IMR-90 (cell line): ENCODE measurements at places on chromosomes 13 and 19. TPM values are rescaled to one million over a fixed set of nuclear protein-coding genes. Genes with fewer than 3 reads are reported as not detected.
A peak's percentile ranks its signal among the peaks of the same experiment; 100 is the strongest.

DNAAF3 gene
- 0.28 TPM in 1 of 2 replicates, not detected in the other for total RNA-seq

PRR20A gene
- total RNA-seq = not detected in 2 replicates

ATP8B3 gene
- 1.4 and 1.6 TPM in 2 replicates for total RNA-seq

ZC3H4 gene
- total RNA-seq = 3.9 and 5.3 TPM in 2 replicates

NXNL1 gene
- not detected in 2 replicates for total RNA-seq

POSTN gene
- 31.9 and 32.6 TPM in 2 replicates for total RNA-seq

RAB3A gene
- total RNA-seq = 2.8 and 3.0 TPM in 2 replicates

FGF22 gene
- total RNA-seq = not detected in 2 replicates

TMEM59L gene
- under 0.01 and 0.28 TPM in 2 replicates for total RNA-seq

DNA sequence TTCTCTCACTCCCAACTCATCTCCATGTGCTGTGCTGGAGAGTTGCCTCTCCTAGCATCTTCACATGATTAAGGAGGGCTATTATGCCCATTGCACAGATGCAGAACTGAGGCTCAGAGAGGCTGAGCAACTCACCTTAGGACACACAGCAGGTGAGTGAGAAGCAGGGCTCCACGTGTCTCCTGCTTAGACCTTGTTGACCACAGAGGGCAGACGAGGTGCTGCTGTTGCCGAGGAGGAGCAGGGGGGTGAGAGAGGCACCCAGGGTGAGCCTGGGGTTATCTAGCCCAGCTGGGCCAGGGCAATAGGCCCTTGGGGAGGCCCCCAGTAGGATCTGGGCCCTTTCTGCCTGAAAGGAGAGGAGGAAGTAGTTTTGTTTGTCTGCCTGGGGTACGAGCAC lies 2.4 kb upstream of the HSH2D start:
- no peak for DNase-seq

GRCh38 chr13:46142776-46143175 lies 37.9 kb upstream of the CPB2 start:
- DNase-seq = no peak

DNA sequence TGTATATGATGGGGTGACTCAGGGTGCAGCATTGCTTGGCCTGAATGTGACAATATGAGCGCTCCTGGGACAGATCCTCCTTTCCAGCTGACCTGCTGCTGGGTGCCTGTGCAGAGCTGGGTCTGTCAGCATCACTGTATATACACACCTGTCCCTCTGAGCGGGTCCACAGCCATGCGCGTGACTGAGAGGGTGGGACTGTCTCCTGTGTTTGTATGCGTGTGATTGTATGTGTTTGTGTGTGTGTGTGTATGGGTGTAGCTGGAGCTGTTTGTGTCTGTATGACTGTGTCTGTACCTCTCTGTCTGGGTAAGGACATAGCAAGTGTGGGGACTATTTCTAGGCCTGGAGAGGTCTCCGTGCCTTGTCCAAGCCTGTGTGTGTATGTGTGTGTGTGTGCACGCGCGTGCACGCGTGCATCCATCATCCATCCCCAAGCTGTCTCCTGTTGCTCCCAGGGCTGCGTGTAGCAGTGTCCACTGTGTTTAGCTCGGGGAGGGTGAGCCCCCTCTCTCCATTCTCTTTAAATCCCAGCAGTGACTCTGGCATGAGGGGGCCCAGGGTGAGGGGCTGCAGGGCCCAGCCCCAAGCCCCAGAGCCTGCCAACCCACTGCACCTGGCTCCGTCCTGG lies 8.3 kb downstream of the IGLON5 start:
- DNase-seq = no peak

DNA sequence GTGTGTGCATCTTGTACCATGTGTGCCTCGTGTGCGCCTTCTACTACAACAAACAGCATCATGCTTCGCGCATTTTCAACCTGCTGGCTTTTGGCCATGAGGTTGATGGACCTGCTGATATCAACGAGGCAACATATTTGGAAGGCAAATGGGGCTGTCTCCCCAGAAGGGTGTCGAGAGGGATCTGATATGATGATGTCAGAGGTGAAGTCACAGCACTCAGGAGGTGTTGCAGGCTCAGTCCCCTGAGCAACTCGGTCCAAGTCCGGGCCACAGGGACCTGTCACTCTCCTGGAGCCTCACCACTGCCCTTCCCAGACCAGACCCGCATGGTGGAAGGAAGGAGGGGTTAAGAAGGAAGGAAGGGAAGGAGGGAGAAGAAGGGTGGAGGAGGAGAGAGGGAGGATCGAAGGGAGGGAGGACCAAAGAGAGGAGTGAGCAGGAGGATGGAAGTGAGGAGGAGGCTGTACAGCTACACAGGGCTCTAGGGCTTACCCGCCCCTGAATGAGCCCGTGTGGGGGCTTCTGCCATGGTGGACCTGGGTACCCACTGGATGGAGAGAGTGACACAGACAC lies 6.7 kb upstream of the C13orf46 start:
- no peak for DNase-seq

- DNase-seq = peak; percentile 76
Measured at GRCh38 chr19:40219721-40220276, 1.6 kb upstream of the TTC9B start.

DNA sequence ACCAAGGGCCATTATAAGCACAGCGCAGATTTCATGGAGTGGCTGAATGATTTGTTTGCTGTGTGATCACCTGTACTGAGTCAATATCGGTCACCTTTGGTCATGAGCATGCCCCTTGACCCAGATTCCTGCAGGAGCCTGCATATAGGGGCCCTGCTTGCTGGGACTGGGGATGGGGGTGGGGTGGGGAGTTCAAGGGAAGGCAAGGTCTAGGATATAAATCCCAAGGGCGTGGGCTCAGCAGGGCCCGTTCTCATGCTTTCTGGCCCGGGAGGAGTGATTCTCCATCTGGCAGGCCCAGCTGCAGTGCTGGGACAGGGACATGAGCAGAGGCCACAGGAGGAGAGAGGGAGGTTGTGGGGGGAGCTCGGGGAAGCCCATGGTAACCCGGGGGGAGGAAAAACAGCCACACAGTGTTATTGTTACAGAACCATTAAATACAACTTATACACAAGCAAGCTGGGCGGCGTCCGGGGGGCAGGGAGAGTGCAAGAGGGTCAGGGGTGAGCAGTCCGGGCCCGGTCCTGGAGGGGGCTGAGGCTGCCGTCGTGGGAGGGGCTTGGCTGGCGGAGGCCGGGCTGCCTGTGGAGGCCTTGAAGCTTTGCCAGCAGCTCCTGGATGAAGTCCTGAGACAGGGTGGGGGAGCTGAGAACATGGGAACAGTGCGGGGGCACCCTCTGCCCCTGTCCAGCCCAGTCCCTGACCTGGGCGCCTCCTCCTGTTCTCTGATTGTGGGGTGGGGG lies 5.2 kb downstream of the PPP1R14A start:
- no peak for DNase-seq

DNA sequence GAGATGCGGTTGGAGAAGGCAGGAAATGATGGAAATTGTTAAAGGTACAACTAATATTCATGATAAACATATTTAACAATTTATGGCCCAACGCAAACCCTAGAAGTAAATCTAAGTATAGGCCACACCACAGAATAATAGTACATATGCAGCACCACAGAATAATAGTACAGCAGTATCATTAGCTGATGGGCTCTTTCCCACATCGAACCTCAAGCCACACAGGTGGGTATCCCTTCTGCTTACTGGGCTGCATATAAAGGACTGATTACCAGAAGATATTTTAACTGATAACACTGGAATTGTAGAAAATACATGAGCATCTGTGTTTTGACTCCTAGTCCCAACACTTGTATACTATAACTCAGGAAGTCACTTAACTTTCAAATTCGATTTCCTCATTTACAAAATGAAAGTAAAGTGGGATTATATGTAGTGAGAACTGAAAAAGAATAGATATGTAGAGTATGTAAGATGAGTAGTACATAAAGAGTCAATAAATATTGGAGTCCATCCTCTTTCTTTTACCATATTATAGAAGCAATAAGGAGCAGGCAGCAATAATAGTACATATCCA lies 91.5 kb downstream of the TSC22D1 start:
- DNase-seq = no peak

GRCh38 chr19:49565261-49565660 lies 15.1 kb downstream of the NOSIP start:
- no peak for DNase-seq

DNA sequence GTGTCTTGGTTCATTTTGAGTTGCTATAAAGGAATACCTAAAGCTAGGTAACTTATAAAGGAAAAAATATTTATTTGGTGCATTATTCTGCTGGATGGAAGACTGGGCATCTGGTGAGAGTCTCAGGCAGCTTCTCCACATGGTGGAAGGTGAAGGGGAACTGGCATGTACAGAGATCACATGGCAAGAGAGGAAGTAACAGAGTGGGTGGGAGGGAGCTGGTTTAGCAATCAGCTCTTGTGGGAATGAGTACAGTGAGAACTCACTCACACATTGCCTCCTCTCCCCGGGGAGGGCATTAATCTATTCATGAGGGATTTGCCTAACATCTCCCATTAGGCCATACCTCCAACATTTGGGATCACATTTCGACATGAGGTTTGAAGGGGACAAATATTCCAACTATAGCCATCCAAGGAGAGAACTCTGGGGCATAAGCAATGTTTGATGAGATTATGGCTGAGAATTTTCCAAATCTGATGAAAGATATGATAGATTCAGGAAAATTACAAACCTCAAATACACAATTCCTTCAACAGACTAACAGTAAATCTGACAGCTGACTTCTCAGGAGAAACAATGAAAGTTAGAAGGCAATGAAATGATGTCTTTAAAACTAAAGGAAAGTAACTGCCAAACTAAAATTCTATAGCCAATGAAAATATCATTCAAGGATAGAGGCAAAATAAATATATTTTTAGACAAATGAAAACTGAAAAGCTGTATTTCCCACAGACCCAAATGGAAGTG lies 52.5 kb downstream of the MTUS2 start:
- no peak for DNase-seq

DNA sequence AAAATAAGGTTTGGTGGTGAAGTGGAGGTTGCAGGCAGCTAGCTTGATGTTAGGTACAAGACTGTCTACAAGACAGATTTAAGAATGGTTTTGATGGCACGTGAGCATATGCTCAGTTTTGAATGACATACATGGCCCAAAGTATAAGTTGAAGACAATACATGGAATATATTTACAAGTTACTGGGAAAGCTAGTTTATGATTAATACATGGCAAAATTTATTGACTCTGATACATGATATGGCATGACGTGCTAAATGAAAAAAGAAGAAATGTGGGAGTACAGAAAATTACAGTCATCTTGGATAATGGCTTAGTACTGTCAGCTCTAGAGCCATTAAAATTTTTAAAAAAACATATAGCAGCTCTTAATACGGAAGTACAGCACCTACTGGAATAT lies 4.4 kb downstream of the KLF5 start:
- no peak for DNase-seq

GRCh38 chr13:32060401-32060878 lies 28.9 kb downstream of the FRY start:
- peak; percentile 14 for DNase-seq

- peak; percentile 73 for DNase-seq
Measured at GRCh38 chr19:50720921-50721381, 1.3 kb upstream of the SHANK1 start.

DNA sequence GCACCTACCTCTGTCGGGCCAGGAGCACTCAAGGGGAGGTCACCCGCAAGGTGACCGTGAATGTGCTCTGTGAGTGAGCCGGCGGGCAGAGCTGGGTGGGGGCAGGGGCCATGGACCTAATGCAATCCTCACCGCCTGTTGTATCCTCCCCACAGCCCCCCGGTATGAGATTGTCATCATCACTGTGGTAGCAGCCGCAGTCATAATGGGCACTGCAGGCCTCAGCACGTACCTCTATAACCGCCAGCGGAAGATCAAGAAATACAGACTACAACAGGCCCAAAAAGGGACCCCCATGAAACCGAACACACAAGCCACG lies 1.8 kb upstream of the ICAM4 start:
- DNase-seq = no peak

DNA sequence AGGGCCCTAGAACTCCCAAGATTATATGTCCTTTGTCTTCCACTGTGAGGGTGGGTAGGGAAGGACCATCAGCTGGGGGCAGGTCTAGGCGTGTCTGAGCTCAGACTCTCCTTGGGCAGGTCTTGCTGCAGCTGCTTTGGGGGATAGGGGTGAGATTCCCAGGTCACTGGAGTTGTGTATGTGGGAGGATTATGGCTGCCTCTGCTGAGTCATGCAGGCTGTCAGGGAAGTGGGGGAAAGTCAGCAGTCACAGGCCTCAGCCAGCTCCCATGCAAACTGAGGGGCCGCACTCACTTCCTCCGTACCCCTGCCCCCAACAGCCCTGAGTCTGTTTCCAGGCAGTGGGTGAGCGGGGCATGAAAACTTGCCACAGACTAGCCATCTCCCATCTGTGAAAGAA lies 600.8 kb downstream of the DIAPH3 start:
- no peak for DNase-seq

GRCh38 chr13:39016087-39016486 lies 21.8 kb downstream of the PROSER1 start:
- DNase-seq = no peak

GRCh38 chr19:10461047-10461949 lies 41.0 kb downstream of the PDE4A start:
- DNase-seq = peak; percentile 91

GRCh38 chr19:3644351-3645066 lies 17.9 kb upstream of the CACTIN start:
- DNase-seq = peak; percentile 49

- no peak for DNase-seq
Measured at GRCh38 chr19:16542910-16543472, 754 bp upstream of the CHERP start.

GRCh38 chr13:45333251-45333976 lies 7.6 kb downstream of the TPT1 start:
- no peak for DNase-seq

- DNase-seq = no peak
Measured at GRCh38 chr13:38542601-38543000, 144.3 kb upstream of the FREM2 start.

DNA sequence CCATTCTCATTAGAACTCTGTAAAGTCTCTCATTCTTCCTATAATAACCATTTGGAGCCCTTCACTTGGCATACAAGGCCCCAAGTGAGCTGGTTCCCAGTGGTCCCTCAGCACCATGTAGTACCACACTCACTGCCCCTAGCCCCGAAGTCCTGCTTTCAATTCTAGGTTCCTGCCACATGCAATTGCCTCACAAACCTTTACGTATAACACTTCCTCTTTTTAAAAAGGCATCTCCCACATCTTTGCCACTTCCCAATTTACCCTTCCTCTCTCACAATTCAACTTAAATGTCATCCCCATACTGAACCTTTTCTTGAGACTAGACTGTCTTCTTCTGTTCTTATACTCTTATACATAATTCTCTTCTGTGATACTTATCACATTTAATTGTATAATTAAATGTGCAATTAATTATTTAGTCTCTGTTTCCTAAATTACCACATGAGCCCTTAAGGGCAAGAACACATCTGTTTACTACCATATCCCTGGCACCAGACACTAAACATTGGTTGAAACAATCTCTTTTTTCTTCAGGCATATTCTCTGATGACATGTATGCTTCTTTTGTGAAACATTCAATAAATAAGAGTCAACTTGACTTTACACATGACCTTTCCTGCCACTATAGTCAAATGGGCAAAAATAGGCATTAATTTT lies 304.0 kb downstream of the SPRY2 start:
- DNase-seq = no peak

GRCh38 chr19:5907241-5907640 lies 2.6 kb downstream of the VMAC start:
- DNase-seq = no peak
